Liver (tissue), 10 donors: ENCODE measurements at places on chromosomes 16 and 17. TPM values are rescaled to one million over a fixed set of nuclear protein-coding genes. Genes with fewer than 3 reads are reported as not detected.

GRCh38 chr17:62827746-62828485 is 19.8 kb upstream of the MARCHF10 start:
- no peaks in the 10 kb centered on the region for H3K27me3 ChIP-seq
- no peak overlapping the region for H3K27ac ChIP-seq
- no peak for DNase-seq
- no peaks in the 10 kb centered on the region for H3K4me1 ChIP-seq
- no peaks in the 10 kb centered on the region for H3K36me3 ChIP-seq

GRCh38 chr16:70151391-70151790 is 22.2 kb upstream of the CLEC18C start:
- no peak overlapping the region for H3K4me3 ChIP-seq
- peak overlapping the region; percentile 75 for H3K27ac ChIP-seq
- peaks cover 73% of the 10 kb centered on the region for H3K36me3 ChIP-seq
- no peak for DNase-seq
- H3K4me1 ChIP-seq: peaks cover 14% of the 10 kb centered on the region

- H3K4me3 ChIP-seq: no peak overlapping the region
- DNase-seq: no peak
- H3K36me3 ChIP-seq: peaks cover 7% of the 10 kb centered on the region
- H3K4me1 ChIP-seq: no peaks in the 10 kb centered on the region
- no peak overlapping the region for H3K27ac ChIP-seq
Observed at GRCh38 chr16:71855937-71856662, 10.3 kb downstream of the ATXN1L start.

GRCh38 chr17:72452286-72453173 is 331.7 kb downstream of the SOX9 start:
- no peak for DNase-seq
- no peaks in the 10 kb centered on the region for H3K36me3 ChIP-seq

DNA sequence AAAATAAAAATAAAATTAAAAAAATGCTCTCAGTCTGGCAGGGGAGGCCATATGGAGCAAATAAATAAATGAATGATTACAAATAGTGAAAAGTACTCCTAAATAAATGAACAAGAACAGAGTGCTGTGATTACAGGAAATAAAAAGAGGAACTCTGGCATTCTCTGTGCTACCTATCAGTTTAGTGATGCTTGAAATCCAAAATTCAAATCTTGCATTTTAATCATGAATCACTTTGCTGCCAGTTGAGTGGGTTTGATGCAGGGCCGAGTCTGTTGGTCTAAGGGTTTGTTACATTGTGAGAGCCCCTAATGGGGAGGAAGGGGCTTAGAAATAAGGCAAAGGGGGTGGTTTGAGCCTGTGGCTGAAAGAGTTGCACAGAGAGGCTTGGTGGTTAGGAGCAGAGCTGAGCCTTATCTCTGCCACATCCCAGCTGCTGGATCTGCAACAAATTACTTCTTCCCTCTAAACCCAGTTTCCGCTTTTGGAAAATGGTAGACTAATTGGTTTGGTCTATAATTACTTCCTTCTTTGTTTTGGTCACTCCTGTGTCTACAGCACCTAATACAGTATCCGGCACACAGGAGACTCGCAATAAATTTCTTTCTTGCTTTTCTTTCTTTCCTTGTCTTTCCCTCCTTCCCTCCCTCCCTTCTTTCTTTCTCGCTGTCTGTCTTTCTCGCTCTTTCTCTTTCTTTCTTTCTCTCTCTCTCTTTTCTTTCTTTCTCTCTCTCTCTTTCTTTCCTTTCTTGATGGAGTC is 6.3 kb upstream of the ABCC1 start:
- no peak for DNase-seq
- no peaks in the 10 kb centered on the region for H3K27me3 ChIP-seq

GRCh38 chr16:77624085-77624484 is 98.2 kb upstream of the NUDT7 start:
- no peak overlapping the region for H3K27ac ChIP-seq
- H3K4me1 ChIP-seq: no peaks in the 10 kb centered on the region
- H3K4me3 ChIP-seq: no peak overlapping the region
- no peaks in the 10 kb centered on the region for H3K27me3 ChIP-seq
- H3K36me3 ChIP-seq: no peaks in the 10 kb centered on the region

- no peaks in the 10 kb centered on the region for H3K27me3 ChIP-seq
- peaks cover 3% of the 10 kb centered on the region for H3K36me3 ChIP-seq
- no peak for DNase-seq
- H3K27ac ChIP-seq: no peak overlapping the region
- H3K4me3 ChIP-seq: no peak overlapping the region
Observed at GRCh38 chr16:47511882-47512281, 50.8 kb downstream of the PHKB start.

GRCh38 chr17:17132746-17133145 is 73.4 kb downstream of the PLD6 start:
- H3K4me1 ChIP-seq: no peaks in the 10 kb centered on the region
- no peaks in the 10 kb centered on the region for H3K27me3 ChIP-seq
- no peak overlapping the region for H3K4me3 ChIP-seq
- no peak for DNase-seq
- H3K36me3 ChIP-seq: peaks cover 13% of the 10 kb centered on the region

GRCh38 chr16:88806491-88807111 is 3.0 kb downstream of the CDT1 start:
- H3K27ac ChIP-seq: no peak overlapping the region
- H3K27me3 ChIP-seq: no peaks in the 10 kb centered on the region
- no peaks in the 10 kb centered on the region for H3K36me3 ChIP-seq

GRCh38 chr17:2396192-2396567 is 4.7 kb downstream of the MNT start:
- H3K4me3 ChIP-seq: no peak overlapping the region
- H3K27ac ChIP-seq: peak overlapping the region; percentile 100
- DNase-seq: no peak

- H3K27ac ChIP-seq: no peak overlapping the region
- DNase-seq: no peak
- no peaks in the 10 kb centered on the region for H3K36me3 ChIP-seq
- no peaks in the 10 kb centered on the region for H3K27me3 ChIP-seq
Observed at GRCh38 chr17:32960815-32961214, 30.8 kb upstream of the SPACA3 start.

GRCh38 chr16:77594799-77595596 is 127.3 kb upstream of the NUDT7 start:
- no peak overlapping the region for H3K27ac ChIP-seq
- no peaks in the 10 kb centered on the region for H3K4me1 ChIP-seq
- no peaks in the 10 kb centered on the region for H3K27me3 ChIP-seq
- no peak overlapping the region for H3K4me3 ChIP-seq
- no peak for DNase-seq

GRCh38 chr16:28179354-28179753 is 32.4 kb downstream of the XPO6 start:
- H3K4me1 ChIP-seq: peaks cover 14% of the 10 kb centered on the region
- no peaks in the 10 kb centered on the region for H3K27me3 ChIP-seq
- DNase-seq: no peak
- H3K27ac ChIP-seq: no peak overlapping the region

- no peak overlapping the region for H3K4me3 ChIP-seq
- no peaks in the 10 kb centered on the region for H3K27me3 ChIP-seq
- H3K4me1 ChIP-seq: peaks cover 50% of the 10 kb centered on the region
- no peak overlapping the region for H3K27ac ChIP-seq
- no peak for DNase-seq
Observed at GRCh38 chr17:17902877-17903276, 66.1 kb upstream of the SREBF1 start.

DNA sequence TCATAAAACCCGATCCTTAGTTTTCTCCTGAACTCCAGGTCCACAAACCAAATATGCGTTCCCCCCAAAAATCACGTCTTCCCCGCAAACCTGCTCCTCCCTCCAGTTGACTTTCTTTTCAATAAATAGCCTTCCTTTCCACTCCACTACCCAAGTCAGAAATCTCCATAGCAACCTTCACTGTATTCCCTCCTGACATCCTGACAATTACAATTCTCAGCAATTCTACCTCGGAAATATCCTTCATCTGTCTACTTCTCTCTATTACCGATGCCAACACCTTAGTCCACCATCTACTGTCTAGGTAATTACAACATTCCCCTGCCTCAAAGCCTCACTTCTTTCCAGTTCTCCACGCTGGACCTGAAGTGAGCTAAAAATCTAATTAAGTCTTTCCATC is 50.7 kb downstream of the SMURF2 start:
- H3K36me3 ChIP-seq: no peaks in the 10 kb centered on the region
- no peaks in the 10 kb centered on the region for H3K27me3 ChIP-seq
- H3K4me1 ChIP-seq: no peaks in the 10 kb centered on the region
- no peak for DNase-seq
- H3K4me3 ChIP-seq: no peak overlapping the region

DNA sequence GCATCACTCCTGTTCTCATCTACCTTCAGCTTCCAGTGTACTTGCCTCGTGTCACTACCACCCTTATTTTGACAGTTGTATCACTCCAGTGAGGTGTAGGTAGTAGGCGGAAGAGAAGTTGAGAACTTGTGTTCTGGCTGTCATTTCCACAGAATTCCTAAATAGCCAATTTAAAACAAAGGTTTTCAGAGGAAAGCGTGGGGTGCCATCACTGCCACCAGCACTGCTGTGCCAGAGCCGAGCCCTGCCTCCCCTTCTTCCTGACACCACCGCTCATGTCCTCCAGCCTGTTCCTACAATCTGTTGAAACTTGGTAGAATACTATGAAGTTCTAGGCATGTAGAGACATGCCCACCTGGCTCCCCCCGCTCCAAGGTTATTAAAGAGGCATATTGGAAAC is 215.8 kb downstream of the TANC2 start:
- H3K4me1 ChIP-seq: no peaks in the 10 kb centered on the region
- H3K27ac ChIP-seq: no peak overlapping the region
- no peaks in the 10 kb centered on the region for H3K36me3 ChIP-seq
- DNase-seq: no peak
- no peaks in the 10 kb centered on the region for H3K27me3 ChIP-seq

The EZH1 gene
- 15.4 TPM for total RNA-seq

The KCNAB3 gene
- 0.67 TPM for total RNA-seq

The GLOD4 gene
- total RNA-seq: 45.9 TPM

The SLFN12L gene
- total RNA-seq: 0.37 TPM

The SLC16A6 gene
- 0.92 TPM for total RNA-seq

The CD300H gene
- not detected for total RNA-seq

The MYL4 gene
- total RNA-seq: not detected

The CSH2 gene
- total RNA-seq: not detected

The NACA2 gene
- total RNA-seq: not detected

The ACE gene
- total RNA-seq: 6.9 TPM

The ZNF205 gene
- 4.1 TPM for total RNA-seq

The RAP1GAP2 gene
- total RNA-seq: 1.7 TPM

The UMOD gene
- not detected for total RNA-seq

The GPR142 gene
- total RNA-seq: 0.08 TPM
